Effector memory CD4-positive, alpha-beta T cell (primary cell): ENCODE measurements at places on chromosomes 3 and 15.

DNA sequence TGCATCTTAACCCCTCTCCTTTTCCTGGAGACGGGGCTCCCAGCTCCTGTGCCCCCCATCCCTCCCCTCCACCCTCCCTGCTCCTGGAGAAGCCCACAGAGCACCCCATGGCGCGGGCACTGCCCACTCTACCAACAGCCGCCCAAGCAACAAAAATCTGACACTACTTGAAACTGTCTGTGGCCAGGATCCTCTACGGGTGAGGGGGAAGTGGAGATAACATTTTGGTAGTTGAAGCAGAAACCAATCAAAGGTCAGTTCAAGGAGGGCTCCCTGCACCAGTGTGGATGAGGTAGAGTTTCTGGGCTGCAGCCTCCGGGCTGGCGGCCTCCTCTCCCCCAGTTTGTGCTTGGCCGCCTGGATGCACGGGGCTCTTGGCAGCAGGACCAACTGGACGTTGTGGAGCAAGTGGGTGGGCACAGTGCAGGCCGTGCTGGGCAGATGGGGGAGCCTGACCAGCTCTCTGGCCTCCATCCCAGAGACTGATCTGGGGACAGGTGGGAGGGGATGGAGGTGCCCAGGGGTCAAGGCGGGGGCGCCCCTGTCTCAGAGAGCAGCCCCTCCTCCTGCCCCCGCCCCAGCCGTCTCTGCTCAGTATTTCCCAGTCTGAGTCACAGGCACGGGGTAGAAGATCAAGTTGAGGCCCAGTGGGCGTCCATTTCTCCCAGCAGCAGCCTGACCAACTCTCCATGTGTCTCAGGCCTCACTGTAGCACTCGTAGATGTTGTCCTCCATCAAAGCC lies 12.8 kb downstream of the H1-8 start:
- no peak overlapping the region for H3K4me3 ChIP-seq
- H3K27me3 ChIP-seq = no peaks in the 10 kb centered on the region
- no peak overlapping the region for H3K27ac ChIP-seq
- H3K4me1 ChIP-seq = no peaks in the 10 kb centered on the region

DNA sequence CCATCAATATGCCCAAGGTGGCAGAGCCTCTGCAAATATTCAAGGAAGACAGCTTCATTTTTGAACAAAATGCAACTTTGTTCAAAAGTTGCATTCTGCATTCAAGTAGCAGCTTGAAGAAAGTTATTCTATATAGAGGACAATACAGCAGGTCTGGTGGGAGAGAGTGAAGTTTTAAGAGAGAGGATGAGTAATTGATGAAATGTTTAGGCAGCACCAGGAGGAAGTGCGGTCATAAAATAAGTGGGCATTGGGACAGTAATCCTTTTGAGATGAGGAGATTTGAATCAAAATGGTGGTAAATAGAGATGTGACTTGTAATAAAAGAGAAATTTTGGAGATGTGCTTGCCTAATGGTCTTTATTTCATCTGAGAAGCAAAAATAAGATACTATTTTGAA lies 607.3 kb upstream of the ZNF385D start:
- H3K27ac ChIP-seq = no peak overlapping the region
- DNase-seq = no peak
- H3K4me3 ChIP-seq = no peak overlapping the region
- H3K36me3 ChIP-seq = no peaks in the 10 kb centered on the region
- no peaks in the 10 kb centered on the region for H3K4me1 ChIP-seq
- H3K27me3 ChIP-seq = no peaks in the 10 kb centered on the region

GRCh38 chr15:22952796-22953579 lies 27.2 kb downstream of the CYFIP1 start:
- H3K4me3 ChIP-seq = no peak overlapping the region
- no peaks in the 10 kb centered on the region for H3K36me3 ChIP-seq
- H3K27ac ChIP-seq = no peak overlapping the region
- H3K27me3 ChIP-seq = no peaks in the 10 kb centered on the region

GRCh38 chr3:115239717-115240116 lies 92.6 kb upstream of the ZBTB20 start:
- H3K36me3 ChIP-seq = no peaks in the 10 kb centered on the region
- no peak for DNase-seq
- H3K4me3 ChIP-seq = no peak overlapping the region
- H3K27me3 ChIP-seq = no peaks in the 10 kb centered on the region
- H3K27ac ChIP-seq = no peak overlapping the region

GRCh38 chr3:140434261-140434905 lies 243.5 kb upstream of the TRIM42 start:
- DNase-seq = no peak
- H3K4me1 ChIP-seq = no peaks in the 10 kb centered on the region
- no peaks in the 10 kb centered on the region for H3K36me3 ChIP-seq
- H3K4me3 ChIP-seq = no peak overlapping the region

- H3K27ac ChIP-seq = no peak overlapping the region
- H3K4me3 ChIP-seq = no peak overlapping the region
- H3K36me3 ChIP-seq = no peaks in the 10 kb centered on the region
- no peak for DNase-seq
- H3K27me3 ChIP-seq = no peaks in the 10 kb centered on the region
These were observed 100.1 kb downstream of the ABI3BP start for GRCh38 chr3:100893108-100893507.

DNA sequence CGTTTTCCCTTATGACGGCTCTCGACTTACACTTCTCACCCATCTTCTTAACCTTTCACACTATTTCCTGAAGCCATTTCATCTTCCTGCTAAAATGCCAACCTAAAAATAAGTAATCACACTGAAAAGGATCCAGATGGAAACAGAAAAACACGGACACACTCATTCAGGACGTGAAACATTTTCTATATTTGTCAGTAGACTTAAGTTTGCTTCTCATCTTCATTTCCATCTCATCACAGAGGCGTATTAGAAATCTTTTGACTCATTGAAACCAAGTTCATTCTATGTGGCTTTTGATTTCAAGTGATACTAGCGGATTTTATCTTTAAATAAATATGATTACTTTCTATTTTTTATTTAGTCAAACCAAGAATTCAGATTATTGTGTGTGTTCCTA lies 27.4 kb upstream of the DLG1 start:
- no peak overlapping the region for H3K27ac ChIP-seq
- DNase-seq = no peak
- no peak overlapping the region for H3K4me3 ChIP-seq
- H3K27me3 ChIP-seq = no peaks in the 10 kb centered on the region

DNA sequence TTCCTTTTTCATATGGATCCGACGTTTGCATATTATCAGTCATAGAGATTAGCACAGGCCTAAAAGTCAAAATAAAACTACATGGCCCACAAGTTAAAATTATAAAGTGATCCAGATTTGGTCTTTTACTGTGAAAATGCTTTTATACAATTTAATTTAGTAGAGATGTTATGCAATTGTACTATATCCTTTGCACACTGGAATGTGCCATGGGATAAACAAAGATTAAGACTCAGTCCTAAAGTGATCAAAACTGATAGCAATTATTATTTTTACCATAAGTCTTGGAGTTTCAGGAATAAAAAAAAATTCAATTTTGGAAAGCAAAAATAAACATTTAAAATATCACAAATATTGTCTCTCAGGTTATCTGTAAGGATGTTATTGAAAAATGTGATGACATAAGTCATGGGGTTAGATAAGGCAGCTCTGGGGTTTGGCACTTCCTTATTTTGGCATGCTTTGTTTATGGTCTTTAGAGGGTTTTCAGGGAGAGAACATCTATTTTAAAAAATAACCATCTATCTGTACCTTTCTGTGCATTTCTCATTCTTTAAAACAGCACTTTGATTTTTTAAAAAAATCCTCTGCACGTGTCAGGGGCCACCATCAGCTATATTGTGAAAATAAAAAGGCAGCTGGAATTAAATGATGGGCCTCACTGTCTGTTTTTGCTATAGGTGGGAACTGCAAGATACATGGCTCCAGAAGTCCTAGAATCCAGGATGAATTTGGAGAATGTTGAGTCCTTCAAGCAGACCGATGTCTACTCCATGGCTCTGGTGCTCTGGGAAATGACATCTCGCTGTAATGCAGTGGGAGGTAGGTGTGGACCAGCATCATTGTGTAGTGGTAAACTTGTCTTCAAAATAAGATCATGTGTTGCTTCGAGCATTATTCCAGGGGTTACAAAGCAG lies 67.3 kb downstream of the TGFBR2 start:
- peak overlapping the region; percentile 15 for H3K27ac ChIP-seq
- H3K36me3 ChIP-seq = peaks cover 59% of the 10 kb centered on the region
- peaks cover 9% of the 10 kb centered on the region for H3K4me1 ChIP-seq
- DNase-seq = no peak
- no peak overlapping the region for H3K4me3 ChIP-seq

DNA sequence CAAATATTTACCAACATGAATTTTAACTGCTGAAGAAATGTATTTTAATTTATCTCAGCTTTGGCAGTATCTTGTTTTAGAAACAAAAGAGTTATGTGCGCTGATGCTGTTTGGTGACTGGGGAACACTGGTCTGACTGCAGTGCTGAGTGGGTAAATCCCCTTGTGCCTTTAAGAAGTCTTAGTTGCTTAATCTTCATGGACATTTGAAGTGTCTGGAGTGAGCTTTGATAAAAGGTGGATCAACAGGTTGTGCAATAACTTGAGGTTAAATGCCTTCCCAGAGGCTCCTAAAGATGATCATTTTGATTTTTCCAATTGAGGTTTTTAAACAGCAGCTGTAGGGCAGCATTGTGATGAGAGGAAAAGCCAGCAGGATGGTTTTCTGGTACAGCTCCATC lies 68.7 kb downstream of the TP63 start:
- no peak overlapping the region for H3K4me3 ChIP-seq
- no peak overlapping the region for H3K27ac ChIP-seq
- no peaks in the 10 kb centered on the region for H3K4me1 ChIP-seq
- peaks cover 3% of the 10 kb centered on the region for H3K27me3 ChIP-seq

DNA sequence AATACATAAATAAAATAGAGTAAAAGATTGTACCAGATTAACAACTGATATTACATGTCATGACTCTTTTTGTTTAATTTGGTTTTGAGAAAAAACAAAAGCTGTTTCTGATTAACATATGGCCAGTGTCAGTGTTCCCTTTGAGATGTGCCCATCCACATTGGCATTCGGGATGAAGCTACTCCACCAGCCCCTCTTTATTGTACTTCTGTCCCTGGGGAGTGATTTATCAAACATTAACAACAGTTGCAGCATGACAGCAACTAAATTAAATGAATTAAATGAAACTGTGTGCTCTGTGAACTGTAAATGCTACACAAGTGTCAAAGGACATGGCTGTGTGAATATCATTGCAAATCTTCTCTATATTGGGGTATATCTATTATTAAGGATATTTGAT lies 25.9 kb upstream of the MTMR10 start:
- H3K4me3 ChIP-seq = no peak overlapping the region
- H3K27ac ChIP-seq = no peak overlapping the region
- no peak for DNase-seq
- no peaks in the 10 kb centered on the region for H3K4me1 ChIP-seq

DNA sequence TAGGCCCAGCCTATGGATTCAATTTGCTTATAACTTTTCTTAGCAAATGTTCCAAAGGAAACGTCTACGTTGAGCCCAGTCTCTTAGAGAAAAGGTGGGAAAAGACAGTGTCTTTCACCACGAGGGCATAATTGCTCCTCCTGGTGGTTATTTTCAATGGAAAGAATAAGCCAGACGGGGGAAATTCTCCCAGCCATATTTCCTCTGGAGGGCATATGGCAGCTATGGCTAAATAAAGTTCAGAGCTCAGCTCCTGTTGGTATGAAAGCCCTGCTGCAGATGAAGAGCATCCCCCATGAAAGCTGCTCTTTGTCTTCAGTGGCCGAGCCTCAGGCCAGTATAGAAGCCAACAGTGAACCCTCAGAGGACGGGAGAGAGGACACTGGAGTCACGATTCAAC lies 297.9 kb downstream of the RYR3 start:
- no peaks in the 10 kb centered on the region for H3K27me3 ChIP-seq
- H3K4me3 ChIP-seq = no peak overlapping the region
- no peaks in the 10 kb centered on the region for H3K36me3 ChIP-seq
- no peak for DNase-seq
- H3K27ac ChIP-seq = no peak overlapping the region
- no peaks in the 10 kb centered on the region for H3K4me1 ChIP-seq

DNA sequence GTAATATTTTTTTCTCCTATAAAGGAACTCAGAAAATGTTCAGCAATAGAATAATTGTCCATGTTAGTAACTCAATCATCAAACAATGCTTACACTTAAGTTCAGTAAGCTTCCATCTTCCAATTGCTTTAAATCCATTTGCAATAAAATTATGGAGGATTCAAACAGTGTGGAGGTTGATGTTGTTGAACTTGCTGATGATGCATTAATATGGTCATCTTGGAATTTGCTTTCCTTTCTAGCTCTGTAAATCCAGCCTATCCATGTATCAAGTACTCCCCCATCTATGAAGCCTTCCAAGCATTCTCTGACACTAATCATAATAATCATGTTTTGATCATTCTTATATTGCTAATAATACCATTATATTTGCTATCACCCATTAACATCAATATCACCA lies 378.4 kb upstream of the CNTN3 start:
- no peaks in the 10 kb centered on the region for H3K27me3 ChIP-seq
- no peaks in the 10 kb centered on the region for H3K4me1 ChIP-seq
- no peaks in the 10 kb centered on the region for H3K36me3 ChIP-seq
- no peak overlapping the region for H3K27ac ChIP-seq
- no peak overlapping the region for H3K4me3 ChIP-seq

- DNase-seq = no peak
- H3K4me3 ChIP-seq = no peak overlapping the region
- H3K4me1 ChIP-seq = no peaks in the 10 kb centered on the region
These were observed 362.7 kb upstream of the CFAP20DC start for GRCh38 chr3:59412516-59412915.

- no peak overlapping the region for H3K4me3 ChIP-seq
- H3K27ac ChIP-seq = no peak overlapping the region
- H3K27me3 ChIP-seq = no peaks in the 10 kb centered on the region
- H3K36me3 ChIP-seq = no peaks in the 10 kb centered on the region
These were observed 127.4 kb downstream of the ST8SIA2 start for GRCh38 chr15:92520914-92521623.

- H3K4me3 ChIP-seq = no peak overlapping the region
- no peak overlapping the region for H3K27ac ChIP-seq
- DNase-seq = no peak
- H3K4me1 ChIP-seq = no peaks in the 10 kb centered on the region
These were observed 91.3 kb downstream of the LARS2 start for GRCh38 chr3:45479621-45480035.

DNA sequence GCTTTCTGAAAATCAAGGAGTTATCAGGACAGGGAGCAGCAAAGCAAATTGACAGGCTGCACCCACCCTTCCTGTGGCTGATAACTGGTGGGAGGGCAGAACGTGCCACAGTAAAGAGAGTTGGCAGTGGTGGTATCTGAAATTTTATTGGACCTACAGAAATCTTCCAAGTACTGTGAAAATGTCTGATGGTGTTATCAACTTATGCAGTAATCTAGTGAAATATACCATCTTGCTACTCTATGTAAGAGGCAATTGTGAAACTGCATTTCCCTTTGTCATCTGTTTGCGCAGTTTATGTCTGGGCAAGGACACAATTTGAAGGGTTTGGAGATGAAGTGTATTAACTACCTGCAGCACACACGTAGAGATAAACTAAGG lies 1.5 kb downstream of the PLCL2 start:
- no peak for DNase-seq
- no peaks in the 10 kb centered on the region for H3K36me3 ChIP-seq
- H3K4me1 ChIP-seq = peaks cover 23% of the 10 kb centered on the region
- H3K4me3 ChIP-seq = peak overlapping the region; percentile 78

- no peaks in the 10 kb centered on the region for H3K4me1 ChIP-seq
- no peak overlapping the region for H3K4me3 ChIP-seq
- H3K27ac ChIP-seq = no peak overlapping the region
- DNase-seq = no peak
- no peaks in the 10 kb centered on the region for H3K27me3 ChIP-seq
These were observed 72.7 kb downstream of the UBE2E2 start for GRCh38 chr3:23275814-23276213.

- H3K36me3 ChIP-seq = no peaks in the 10 kb centered on the region
- no peak for DNase-seq
- no peak overlapping the region for H3K4me3 ChIP-seq
These were observed 228.0 kb downstream of the VPS13C start for GRCh38 chr15:61832223-61832622.
